IMR-90 (cell line): ENCODE measurements at places on chromosomes 5 and 9. TPM values are rescaled to one million over a fixed set of nuclear protein-coding genes. Genes with fewer than 3 reads are reported as not detected.

Gene CA9
- 3.7 and 3.9 TPM in 2 replicates for polyA plus RNA-seq

Gene MLANA
- not detected in 2 replicates for polyA plus RNA-seq

Gene IL4
- polyA plus RNA-seq, result not detected in 2 replicates

Gene ZDHHC11
- polyA plus RNA-seq, result 1.6 and 1.7 TPM in 2 replicates

Gene MYMK
- polyA plus RNA-seq, result not detected in 2 replicates

Gene SH3GL2
- polyA plus RNA-seq, result 0.05 TPM in 1 of 2 replicates, not detected in the other

DNA sequence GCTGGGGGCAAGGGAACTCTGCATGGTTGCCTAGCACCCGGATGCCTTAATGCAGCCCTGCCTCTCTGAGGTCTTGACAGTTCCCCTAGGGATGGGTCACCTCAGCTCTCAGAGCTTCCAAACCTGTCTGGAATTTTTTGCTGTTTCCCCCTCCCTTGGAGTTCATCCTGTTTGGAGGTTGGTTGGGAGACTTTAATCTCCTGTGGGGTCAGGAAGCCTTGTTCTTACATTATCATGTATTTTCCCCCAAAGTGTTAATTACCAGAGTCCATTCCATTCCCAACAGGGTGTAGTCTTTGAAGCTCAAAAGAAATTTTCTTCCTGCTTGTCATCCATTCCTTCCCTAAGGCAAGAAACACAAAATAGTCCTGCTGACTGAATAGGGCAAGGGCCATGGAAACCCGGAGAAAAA lies 150.3 kb upstream of the SPRY4 start:
- H3K4me3 ChIP-seq, result no peak overlapping the region
- no peak for DNase-seq
- peaks cover 5% of the 10 kb centered on the region; the same call in 1 of the 2 replicates for H3K4me1 ChIP-seq
- H3K36me3 ChIP-seq, result no peaks in the 10 kb centered on the region
- no peak overlapping the region for H3K27ac ChIP-seq
- no peaks in the 10 kb centered on the region for H3K27me3 ChIP-seq

- H3K27me3 ChIP-seq, result no peaks in the 10 kb centered on the region
- H3K4me3 ChIP-seq, result no peak overlapping the region
- no peak for DNase-seq
- no peaks in the 10 kb centered on the region for H3K36me3 ChIP-seq
- no peak overlapping the region for H3K27ac ChIP-seq
Measured at GRCh38 chr5:136143763-136144162, 11.1 kb downstream of the SMAD5 start.

GRCh38 chr5:157574456-157575380 lies 857 bp downstream of the ADAM19 start:
- no peaks in the 10 kb centered on the region for H3K27me3 ChIP-seq
- H3K4me1 ChIP-seq, result peaks cover 14% of the 10 kb centered on the region
- peak overlapping the region; percentile 86 for H3K27ac ChIP-seq
- peak overlapping the region; percentile 80 for H3K4me3 ChIP-seq

- no peak overlapping the region for H3K4me3 ChIP-seq
- H3K27me3 ChIP-seq, result peaks cover 15% of the 10 kb centered on the region
- peak; percentile 18 for DNase-seq
- H3K36me3 ChIP-seq, result no peaks in the 10 kb centered on the region
- no peak overlapping the region for H3K27ac ChIP-seq
Measured at GRCh38 chr5:159422361-159422760, 92.1 kb upstream of the IL12B start.

GRCh38 chr9:89466451-89467277 lies 31.2 kb downstream of the SEMA4D start:
- H3K4me3 ChIP-seq, result no peak overlapping the region
- peaks cover 10% of the 10 kb centered on the region for H3K4me1 ChIP-seq
- no peaks in the 10 kb centered on the region for H3K27me3 ChIP-seq
- H3K36me3 ChIP-seq, result no peaks in the 10 kb centered on the region
- H3K27ac ChIP-seq, result no peak overlapping the region

DNA sequence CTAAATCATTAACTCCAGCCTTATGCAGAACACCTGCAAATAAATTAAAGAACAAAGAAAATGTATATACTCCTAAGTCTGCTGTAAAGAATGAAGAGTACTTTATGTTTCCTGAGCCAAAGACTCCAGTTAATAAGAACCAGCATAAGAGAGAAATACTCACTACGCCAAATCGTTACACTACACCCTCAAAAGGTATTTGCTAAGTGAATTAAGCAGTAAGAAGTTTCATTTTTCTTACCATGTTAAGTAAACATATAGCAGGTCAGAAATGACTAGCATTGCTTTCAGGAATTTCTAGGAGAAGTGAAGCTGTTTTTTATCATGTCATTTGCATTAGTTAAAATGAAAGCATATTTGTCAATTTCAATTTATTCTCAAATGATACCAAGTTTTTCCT lies 92.7 kb downstream of the MELK start:
- no peaks in the 10 kb centered on the region; the same call in 1 of the 2 replicates for H3K36me3 ChIP-seq
- no peaks in the 10 kb centered on the region for H3K27me3 ChIP-seq
- H3K4me1 ChIP-seq, result peaks cover 5% of the 10 kb centered on the region
- peak; percentile 8 for DNase-seq

DNA sequence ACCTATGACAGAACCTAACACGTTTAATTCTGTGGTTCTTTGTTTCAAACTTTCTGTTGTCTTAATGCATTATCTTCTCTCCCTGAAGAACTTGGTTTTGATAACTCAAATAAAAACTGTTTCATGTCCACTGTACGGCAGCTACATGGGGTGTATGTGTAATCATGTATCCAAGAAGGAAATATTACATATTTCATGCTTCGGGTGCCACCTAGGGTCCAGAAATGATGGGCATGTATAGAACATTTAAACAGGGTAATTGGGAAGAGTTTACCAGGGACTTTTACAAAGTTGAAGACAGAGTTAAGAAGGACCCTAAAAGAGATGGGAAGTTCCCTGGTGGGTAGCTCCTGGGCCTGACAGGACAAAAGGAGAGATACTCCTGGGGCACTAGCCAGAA lies 291.3 kb downstream of the FBXL7 start:
- no peak for DNase-seq
- H3K27me3 ChIP-seq, result no peaks in the 10 kb centered on the region
- no peak overlapping the region for H3K27ac ChIP-seq
- H3K4me3 ChIP-seq, result no peak overlapping the region
- peaks cover 3% of the 10 kb centered on the region for H3K4me1 ChIP-seq

DNA sequence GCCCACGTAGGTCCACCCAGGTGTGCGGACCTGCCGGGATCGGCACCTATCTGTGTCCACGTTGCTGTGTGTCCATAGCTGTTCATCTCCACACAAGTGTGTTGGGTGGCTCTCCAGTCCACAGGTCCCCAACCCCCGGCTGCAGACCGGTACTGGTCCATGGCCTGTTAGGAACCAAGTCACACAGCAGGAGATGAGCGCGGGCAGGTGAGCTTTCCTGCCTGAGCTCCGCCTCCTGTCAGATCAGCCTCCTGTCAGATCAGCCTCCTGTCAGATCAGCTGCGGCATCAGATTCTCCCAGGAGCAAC lies 18.9 kb downstream of the LAMC3 start:
- no peaks in the 10 kb centered on the region for H3K36me3 ChIP-seq
- no peak for DNase-seq
- H3K4me3 ChIP-seq, result no peak overlapping the region
- H3K27me3 ChIP-seq, result peaks cover 66% of the 10 kb centered on the region

GRCh38 chr9:69249337-69249736 lies 75.3 kb downstream of the TJP2 start:
- no peaks in the 10 kb centered on the region for H3K4me1 ChIP-seq
- no peak overlapping the region for H3K27ac ChIP-seq
- H3K27me3 ChIP-seq, result no peaks in the 10 kb centered on the region
- no peak overlapping the region for H3K4me3 ChIP-seq
- peaks cover 30% of the 10 kb centered on the region for H3K36me3 ChIP-seq

- H3K4me1 ChIP-seq, result no peaks in the 10 kb centered on the region
- H3K36me3 ChIP-seq, result peaks cover 4% of the 10 kb centered on the region
- H3K27ac ChIP-seq, result no peak overlapping the region
- DNase-seq, result no peak
Measured at GRCh38 chr9:78262655-78263054, 26.8 kb downstream of the CEP78 start.
